Endothelial cell of umbilical vein (primary cell): ENCODE measurements at places on chromosomes 6 and 20. TPM values are rescaled to one million over a fixed set of nuclear protein-coding genes. Genes with fewer than 3 reads are reported as not detected.

DNA sequence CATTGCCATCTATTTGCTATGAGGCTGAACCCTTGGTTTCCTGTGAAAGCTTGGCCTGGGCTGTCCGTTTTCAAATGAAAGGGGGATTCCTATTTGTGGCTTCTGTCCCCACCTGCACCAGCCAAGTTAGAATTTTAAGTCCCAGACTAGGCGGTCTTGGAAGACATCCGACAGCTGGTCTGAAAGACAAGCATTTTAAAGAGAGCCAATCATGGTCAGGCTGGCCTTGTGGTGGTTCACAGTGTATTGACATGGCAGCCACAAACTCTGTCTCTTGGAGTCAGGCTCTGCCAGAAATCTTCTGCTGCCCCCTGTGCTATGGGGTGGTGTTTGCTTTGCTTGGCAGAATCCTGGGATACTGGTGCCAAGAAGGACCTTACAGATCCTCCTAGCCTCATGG lies 319.2 kb upstream of the MOCS1 start:
- DNase-seq = no peak

The RIPOR3 gene
- total RNA-seq = not detected in 2 replicates

DNA sequence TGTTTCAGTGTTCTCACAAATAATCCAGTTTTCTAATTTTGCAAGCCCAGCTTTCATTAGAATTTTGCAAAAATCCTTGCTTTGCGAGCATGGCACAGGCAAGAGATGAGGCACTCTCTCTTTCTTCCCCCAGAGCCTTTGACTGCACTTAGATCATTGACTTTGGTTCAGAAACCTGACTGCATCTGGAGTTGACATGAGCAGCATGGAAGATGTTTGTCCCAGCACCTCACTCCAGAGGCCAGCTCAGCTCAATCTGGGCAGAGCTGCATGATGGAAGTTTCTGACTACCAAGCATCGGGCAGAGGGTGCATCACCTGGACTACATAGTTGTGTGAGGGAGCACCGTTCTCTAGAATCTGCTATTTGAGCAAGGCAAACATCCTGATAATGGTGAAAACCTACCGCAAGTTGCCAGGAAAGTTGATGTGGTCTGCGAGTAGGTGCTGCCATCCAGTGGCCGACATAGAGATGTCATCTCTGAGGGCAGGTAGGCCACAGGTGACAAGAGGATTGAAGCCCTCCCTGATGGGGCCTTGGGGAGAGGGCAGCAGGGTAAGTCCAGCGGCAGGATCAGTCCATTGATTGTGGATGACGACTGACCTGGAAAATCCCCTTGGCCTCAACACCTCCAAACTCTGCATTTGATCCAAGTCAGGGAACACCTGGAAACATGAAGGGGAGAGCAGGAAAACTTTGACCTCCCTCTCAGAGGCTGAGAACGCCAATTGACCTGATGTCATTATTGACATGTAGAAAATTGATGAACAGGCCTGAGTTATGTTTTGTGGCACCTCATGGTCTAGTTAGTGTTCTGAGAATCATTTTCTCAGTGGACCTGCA lies 3.8 kb upstream of the LPA start:
- no peak for DNase-seq

- DNase-seq = no peak
Observed at GRCh38 chr20:52179331-52180179, 12.0 kb downstream of the ZFP64 start.

- DNase-seq = no peak
Observed at GRCh38 chr6:118825661-118826060, 68.3 kb upstream of the ASF1A start.

DNA sequence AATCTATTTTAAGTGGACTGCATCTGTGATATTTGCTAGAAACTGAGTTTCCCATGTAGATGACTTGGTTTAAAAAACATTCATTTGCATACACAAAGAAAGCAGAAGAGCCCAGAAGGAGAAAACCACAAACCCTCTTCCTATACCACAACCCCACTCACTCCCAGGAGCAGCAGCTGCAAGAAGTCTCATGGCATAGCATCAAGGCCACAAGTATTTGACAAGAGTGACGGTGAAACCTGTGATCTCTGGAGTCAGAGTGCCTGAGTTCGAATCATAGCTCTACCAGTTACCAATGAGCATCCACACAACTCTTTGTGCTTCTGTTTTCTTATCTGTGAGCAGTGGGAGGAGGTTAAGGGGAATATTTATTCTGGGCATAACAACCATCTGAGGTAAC lies 44.7 kb upstream of the SIRPG start:
- DNase-seq = no peak

DNA sequence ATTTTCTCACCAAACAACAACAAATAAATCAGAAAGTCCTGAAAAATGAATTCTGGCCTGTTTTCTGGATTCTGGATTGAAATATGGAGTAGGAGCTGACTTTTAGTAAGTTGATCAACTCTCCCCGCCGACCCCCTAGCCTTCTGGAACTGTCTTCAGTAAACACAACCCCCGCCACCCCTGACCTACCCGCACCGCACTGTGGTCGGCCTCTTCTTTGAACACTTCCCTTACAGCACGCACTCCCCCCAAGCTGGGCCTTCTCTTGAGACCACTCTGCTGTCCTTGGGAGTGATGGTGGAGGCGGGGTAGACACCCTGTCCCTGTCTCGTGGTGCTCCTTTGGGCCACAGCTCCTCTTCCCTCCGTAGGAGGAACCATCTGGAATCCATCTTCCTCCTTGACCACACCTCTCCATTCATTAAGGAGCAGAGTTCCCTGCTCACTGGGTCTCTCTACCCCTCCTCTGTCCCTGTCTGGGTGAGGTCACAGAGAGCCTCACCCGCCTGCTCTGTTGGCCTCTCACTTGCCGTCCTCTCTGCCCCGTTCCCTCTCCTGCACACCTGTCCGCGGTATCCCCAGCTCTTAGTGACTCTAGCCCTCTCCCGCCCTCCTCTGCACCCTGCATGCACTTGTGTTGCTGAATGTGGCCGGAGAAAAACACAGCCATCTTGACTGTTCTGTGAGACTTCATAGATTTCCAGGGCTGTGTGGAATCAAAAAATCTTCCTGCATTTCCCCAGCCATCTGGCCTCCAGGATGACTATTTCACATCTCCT lies 19.1 kb downstream of the SYNJ2 start:
- DNase-seq = no peak

DNA sequence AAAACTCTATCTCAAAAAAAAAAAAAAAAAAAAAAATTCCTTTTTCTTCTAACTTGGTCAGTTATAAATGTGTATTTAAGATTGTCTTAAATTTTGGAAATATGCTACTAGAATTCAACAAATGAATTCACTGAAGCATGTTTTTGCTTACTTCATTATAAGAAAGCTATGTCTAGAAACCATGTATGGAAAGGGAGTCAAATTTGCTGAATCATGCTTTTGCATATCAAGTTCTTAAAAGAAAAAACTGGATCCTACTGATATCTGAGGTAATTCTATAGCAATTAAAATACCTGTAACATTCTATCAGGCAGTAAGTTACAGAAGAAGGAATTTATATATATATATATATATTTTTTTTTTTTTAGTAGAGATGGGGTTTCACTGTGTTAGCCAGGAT lies 27.7 kb downstream of the AKIRIN2 start:
- DNase-seq = no peak

DNA sequence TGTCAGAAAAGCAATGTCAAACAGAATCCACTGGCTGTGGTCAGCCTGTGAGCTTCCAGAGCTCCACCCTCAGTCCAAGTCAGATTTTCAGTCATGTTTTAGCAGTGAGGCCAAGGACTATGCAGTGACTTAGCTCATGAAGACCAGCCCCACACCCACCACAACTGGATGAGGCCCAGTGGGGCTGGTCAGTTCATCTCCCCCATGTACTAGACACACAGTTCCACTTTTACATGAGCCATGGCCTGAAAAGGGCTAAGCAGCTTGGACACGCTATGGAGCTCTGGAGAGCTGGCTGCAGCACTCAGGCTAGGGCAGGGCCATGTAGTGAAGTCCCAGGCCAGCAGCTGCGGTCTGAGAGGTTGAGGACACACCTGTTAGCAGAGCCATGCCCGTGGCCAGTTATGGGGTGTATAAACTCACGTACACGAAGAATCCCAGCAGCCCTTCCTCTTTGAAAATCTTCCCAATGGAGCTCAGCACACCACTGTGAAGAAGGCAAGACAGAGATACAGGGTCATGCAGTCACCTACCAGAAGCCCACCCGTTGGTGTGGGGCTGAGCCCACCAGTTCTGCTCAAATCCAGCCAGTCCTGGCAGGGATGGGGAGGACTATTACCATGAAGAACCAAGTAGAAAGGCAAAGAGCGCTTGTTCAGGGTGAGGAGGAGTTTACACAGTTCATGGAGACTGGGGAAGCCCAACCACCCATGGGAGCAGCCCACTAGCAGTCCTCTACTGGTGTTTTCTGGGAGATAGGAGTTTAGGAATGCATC lies 10.6 kb downstream of the MTCH1 start:
- no peak for DNase-seq

The LIN28B gene
- not detected in 2 replicates for total RNA-seq

The NAPB gene
- 8.1 and 10.1 TPM in 2 replicates for total RNA-seq

DNA sequence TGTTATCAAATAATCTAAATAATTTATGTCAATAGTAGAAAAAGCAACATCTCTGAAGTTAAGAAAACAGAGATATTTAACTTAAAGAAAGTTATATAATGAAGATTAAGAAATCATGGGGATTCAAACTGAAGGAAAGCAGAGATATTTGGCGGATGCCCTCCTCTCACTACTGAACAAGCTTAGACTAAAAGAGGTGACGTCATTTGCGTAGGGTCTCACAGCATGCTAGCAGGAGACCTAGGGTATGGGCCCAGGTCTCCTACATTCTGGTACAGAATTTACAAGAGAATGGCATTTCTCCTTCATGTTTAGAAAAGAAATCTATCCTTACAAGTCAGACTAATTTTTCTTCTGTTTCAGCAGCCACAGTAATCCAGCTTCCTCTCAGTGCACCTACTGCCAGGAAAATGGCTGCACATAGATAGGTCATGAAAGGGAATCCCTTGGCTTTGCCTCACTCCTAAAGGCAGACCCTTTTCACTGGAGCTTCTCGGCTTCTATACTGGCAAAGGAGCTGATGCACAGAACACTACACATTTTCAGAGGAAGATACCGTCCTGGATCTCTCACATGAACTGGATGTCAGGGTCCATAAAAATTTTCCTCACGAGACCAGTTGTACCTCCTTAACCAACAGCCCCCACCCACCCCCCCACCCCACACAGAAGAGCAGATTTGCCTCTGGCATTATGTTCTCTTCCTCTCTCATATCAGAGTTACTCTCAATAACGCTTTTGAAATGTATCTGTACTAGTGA lies 41.8 kb upstream of the DST start:
- DNase-seq = no peak

DNA sequence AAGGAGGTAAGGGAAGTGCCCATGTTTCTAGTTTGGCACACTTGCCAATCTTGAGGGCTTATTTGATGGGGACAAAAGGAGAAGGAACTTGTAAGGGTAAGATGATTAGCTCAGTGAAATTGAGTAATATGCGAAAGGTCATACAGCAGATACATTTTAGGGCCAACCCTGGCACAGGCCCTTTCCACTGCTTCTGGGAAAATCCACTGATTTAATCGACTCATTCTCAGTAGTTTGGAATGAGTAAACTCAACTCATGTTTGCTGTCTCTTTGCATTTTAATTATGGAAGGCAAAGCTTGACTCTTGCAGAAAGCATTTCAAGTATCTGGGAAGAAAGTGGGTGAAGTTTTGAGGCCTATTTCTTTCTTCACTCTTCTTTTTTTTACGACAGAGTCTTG lies 20.0 kb downstream of the PHF20 start:
- DNase-seq = no peak

The KIF13A gene
- total RNA-seq = 55.5 and 65.8 TPM in 2 replicates

The LRP11 gene
- 29.9 and 59.1 TPM in 2 replicates for total RNA-seq

The CPNE5 gene
- 18.8 and 32.1 TPM in 2 replicates for total RNA-seq

The C6orf141 gene
- total RNA-seq = 13.7 and 15.5 TPM in 2 replicates

GRCh38 chr6:33206864-33207551 lies 1.3 kb upstream of the RING1 start:
- peak; percentile 74 for DNase-seq

DNA sequence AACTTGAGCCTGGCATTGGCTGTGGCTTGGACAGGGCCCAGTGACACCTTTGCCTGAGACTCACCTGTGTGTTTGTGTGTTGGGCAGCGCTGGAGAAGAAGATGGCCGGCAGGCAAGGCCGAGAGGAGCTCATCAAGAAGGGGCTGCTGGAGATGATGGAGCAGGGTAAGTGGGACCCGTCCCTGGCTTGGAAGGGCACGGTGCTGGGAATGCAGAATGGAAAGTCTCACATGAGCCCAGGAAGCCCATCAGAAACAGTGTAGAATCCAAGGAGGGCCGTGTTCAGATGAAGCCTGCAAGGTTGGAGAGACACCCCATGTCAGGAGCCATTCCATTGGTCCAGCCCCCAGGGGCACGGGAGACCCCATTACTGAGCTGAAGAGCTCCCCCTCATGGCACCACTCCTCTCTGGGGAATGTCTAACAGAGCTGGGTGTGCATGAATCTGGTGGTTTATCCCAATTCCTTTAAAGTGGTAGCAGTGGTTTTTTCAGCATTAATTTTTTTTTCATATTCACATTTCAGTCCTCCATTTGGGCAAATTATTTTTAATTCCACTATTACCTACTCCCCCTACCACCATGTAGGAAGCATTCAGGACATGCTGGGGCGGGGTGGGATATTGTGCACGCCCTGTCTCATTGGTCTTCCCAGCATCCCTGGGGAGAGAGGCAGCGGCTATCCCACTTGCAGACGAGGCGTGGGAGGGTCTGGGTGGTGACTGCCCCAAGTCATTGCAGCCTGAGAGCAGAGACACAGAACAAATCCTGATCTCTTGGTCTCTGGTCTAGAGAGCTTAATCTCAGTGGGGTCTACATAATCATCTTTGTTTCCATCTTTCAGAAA lies 143.6 kb downstream of the PHACTR3 start:
- no peak for DNase-seq

DNA sequence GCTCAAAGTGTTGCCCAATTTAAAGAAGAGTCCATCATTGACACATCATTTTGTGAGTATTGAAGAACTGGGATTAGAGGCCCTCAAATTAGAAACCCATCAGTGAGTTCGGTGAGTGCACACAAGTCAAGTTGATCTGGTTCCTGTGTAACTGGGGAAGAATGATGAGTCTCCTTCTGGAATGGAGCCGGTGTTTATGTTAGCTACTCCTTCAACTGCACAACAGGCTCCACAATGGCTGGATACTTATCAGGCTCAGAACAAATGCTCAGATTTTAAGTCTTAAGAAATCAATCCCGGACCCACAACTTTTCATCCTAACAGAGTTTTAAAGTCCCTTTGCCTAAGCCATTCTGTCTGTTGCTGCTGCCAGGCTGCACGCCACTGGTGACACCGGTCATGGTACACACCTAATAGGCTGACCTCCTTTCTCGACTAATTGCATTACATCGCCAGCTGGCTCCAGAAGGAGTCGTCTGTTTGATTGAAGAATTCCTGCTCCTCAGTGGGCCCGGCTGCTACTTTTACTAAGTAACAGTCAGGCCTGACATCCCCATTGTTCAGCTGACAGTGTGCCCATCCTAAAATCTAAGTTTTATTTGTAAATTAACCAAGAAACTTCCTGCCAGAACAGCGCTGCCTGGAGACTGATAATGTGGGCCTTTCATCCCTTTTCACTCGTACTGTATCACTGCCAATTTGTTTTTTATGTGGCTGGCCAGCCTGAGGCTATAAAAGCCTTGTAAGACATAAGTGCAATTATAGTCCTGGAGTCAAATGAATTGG lies 130.4 kb downstream of the INSM1 start:
- DNase-seq = no peak

The SLC25A27 gene
- total RNA-seq = 3.4 and 4.0 TPM in 2 replicates

- DNase-seq = no peak
Observed at GRCh38 chr6:122107256-122107852, 292.1 kb upstream of the HSF2 start.

- DNase-seq = peak; percentile 13
Observed at GRCh38 chr6:168533414-168533813, 92.4 kb downstream of the SMOC2 start.
